AG10803 (cell line): ENCODE measurements at places on chromosomes 7 and 10.

DNA sequence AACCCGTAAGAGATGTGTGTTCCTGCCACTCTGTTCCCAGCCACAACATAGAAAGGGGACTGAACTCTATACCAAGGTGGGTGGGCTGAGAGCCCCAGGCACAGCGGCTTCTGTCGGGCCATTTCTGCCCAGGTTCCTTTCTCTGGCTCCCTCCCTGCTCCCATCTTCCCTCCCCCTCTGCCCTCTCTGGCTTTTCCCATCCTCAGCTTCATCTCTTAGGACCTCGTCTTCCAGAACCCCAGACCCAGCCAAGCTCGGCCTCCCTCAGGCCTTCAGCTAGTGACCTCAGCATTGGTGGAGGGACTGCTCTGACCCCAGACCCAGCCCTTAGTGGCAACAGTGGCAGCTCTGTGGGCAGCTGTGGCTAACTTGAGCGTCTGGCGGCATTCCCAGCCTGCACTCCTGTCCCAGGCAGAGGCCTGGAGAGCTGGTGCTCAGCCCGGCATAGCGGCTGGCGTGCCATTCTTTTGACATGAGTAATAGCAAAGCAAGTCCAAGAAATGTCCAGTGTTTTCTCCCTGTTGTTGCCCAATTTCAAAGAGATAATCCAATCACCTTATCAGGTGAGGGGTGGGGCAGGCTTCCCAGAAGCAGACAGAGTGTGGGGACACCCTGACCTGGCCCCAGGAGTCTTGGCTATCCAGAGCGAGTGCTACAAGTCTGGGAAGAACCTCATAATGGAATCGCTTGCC, 15.9 kb downstream of the PTPRE start:
- DNase-seq = peak; percentile 88

- peak; percentile 82 for DNase-seq
These were observed 103.4 kb downstream of the ABCA13 start for GRCh38 chr7:48274662-48275061.

GRCh38 chr10:7302392-7302906, 108.4 kb downstream of the SFMBT2 start:
- no peak for DNase-seq

DNA sequence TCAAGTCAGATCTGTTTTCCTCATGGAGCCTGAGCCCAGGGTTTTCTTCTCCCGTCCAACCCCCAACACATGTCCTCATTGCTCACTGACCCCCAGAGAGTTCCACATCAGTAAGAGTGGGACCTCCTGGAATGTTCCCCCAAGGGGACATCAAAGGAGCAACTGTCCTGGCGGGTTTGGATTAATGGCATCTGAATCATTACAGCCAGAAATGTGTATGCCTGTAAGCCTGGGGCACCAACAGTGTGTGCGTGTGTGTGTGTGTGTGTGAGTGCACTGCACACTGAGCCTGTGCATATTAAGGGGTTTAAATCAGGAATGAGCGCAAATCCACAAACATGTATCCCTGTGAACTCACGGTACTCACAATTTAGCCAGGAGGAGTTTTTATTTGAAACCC, 222.3 kb downstream of the PLXNA4 start:
- peak; percentile 26 for DNase-seq

DNA sequence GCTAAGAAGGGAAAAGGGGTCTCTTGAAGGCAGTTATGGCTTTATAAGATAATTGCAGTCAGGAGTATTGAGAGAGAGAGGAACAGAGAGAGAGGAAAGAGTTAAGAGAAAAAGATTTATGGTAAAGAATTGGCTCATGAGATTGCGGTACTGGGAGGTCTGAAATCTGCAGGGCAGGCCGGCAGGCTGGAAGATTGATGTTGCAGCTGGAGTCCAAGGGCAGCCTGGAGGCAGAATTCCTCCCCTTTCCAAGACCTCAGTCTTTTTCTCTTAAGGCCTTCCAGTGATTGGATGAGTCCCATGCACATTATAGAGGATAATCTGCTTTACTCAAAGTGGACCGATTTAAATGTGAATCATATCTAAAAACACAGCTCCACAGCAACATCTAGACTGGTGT, 68.4 kb downstream of the HACD1 start:
- DNase-seq = peak; percentile 27

DNA sequence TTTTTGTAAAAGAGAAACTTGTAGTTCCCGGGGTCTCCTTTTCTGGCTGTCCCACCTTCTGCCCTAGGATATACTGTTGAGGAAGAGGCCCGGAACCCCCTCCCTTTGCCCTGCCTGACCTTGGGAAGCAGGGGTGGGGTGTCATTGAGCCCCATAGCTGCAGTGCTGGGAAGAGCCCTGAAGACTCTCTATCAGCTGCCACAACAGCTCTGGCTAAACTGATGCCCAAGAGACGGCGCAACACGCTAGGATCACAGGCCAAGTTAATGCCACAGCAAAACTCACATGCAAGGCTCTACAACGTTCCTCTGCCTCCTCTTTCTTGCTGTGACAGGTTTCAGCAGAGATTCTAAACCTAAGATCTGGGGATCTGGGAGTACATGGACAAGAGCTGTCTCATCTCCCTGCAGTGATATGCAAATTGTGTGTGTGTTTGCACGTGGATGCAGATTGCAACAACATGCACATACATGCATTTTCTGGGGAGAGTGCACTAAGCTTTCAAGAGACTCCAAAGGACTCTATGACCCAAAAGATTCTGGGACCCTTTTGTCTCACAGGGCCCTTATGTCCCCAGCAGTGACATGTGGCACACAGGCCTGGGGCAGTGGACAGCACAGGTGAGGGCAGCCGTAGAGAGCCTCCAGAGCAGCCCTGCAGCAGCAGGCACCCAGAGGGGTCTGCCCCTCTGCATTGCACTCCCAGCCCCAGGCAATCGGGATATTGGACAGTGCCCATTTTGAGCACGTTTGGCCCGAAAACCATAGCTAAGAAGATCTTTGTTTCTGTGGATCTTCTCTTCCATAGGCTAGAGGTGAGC, 2.5 kb downstream of the RASSF4 start:
- no peak for DNase-seq

- DNase-seq = no peak
These were observed 19.5 kb downstream of the TRIM56 start for GRCh38 chr7:101104799-101105198.

DNA sequence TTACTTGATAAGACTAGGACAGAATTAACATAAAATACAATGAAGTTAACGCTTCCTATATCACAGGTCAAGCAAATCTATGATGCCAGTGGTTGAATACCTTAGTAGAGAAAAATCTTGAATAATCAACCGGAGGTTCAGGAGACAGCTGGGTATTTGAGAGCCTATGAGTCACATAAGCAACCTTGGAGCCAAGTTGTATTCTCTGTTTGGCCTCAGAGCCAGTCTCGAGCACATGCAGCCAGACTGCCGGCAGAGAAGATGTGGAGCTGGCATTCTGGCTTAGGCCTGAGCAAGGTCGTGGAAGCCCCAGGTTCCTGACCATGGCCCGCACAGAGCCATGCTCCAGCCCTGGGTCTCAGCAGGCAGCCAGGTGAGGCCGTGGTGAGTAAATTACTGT, 90.3 kb downstream of the FAM204A start:
- peak; percentile 64 for DNase-seq

DNA sequence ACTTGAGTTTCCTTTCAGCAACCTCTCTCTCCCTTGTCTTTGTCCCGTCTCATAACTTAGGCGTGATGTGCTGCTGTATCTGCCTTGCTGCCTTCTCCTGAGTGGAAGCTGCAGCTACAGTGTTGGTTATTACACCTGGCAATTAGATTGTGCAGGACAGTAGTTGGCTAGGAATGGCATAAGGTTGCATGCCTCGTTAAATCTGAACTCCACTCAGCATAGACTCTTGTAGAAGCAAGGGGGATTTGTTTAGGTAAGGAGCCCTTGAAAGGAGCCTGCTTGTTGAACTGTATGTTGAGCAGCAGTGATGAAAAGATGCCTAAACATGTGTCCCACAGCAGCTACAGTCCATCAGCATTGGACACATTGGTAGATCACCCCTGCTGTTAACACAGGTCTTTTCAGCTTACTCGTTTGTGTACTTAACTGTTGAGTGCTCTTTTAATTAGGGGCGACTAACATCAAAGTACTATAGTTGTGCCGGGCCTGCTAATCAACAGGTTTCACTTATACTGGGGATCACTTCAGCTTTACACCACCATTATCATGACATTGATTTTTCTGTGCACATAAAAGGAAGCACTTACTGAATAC, 225.0 kb downstream of the AUTS2 start:
- DNase-seq = no peak

- no peak for DNase-seq
These were observed 197.6 kb upstream of the FZD1 start for GRCh38 chr7:91066627-91067026.

GRCh38 chr10:123147635-123148413, at the start of gene HMX2:
TSS of gene HMX2 (plus strand) at chr10:123148136. CDS start at chr10:123148379, 243 bp downstream.
- no peak for DNase-seq
